ENCODE measurements at places on chromosomes 5 and 9.

DNA sequence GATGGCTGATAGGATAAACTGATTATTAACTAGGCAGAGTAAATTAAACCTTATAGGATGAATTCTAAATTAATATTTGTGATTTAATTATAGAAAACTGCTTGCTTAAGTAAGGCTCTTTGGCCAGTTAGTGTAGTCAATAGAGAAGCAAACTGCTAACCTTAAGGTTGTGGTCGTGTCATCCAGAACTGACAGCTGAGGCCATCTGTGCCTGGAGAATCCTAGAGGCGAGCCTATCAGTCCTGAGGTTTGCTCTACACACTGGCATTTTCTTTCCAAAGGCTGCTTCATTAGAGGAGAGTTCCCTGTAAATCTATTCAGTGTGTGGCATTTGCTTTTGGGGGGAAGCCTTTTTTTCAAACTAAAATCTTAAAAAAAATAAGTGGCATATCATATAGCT, 169.2 kb downstream of the MEF2C start:
- DNase-seq: no peak

GRCh38 chr5:179190851-179191505, 130.8 kb downstream of the ZNF354C start:
- DNase-seq: no peak

- no peak for DNase-seq
Measured at GRCh38 chr5:172276214-172276613, 7.3 kb downstream of the UBTD2 start.

DNA sequence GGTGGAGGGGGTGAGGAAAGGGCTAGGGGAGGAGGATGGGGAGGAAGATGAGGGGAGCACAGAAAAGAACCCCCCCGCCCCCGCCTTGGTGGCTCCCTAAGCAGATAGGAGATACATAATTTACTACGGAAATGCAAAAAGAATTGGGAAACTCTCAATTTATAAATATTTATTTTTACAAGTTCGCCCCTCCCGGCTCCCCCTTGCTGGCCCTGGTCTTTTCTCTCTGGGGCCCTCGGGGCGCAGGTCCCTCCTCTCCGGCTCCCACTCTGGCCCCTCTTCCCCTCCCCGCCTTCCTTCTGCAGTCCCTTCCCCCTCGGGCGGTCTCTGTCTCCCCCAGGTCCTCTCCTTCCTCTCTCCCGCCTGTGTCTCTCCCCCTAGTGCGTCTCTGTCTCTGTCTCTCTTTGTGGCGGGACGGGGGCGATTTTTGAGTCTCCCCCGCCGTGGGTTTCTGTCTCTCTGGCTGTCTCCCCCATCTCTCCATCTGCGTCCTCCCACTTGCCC, 173.6 kb upstream of the IER5L start:
- no peak for DNase-seq

- no peak for DNase-seq
Measured at GRCh38 chr5:146078566-146078965, 26.8 kb downstream of the PLAC8L1 start.

- DNase-seq: no peak
Measured at GRCh38 chr9:77582525-77582924, 65.6 kb downstream of the GNA14 start.

DNA sequence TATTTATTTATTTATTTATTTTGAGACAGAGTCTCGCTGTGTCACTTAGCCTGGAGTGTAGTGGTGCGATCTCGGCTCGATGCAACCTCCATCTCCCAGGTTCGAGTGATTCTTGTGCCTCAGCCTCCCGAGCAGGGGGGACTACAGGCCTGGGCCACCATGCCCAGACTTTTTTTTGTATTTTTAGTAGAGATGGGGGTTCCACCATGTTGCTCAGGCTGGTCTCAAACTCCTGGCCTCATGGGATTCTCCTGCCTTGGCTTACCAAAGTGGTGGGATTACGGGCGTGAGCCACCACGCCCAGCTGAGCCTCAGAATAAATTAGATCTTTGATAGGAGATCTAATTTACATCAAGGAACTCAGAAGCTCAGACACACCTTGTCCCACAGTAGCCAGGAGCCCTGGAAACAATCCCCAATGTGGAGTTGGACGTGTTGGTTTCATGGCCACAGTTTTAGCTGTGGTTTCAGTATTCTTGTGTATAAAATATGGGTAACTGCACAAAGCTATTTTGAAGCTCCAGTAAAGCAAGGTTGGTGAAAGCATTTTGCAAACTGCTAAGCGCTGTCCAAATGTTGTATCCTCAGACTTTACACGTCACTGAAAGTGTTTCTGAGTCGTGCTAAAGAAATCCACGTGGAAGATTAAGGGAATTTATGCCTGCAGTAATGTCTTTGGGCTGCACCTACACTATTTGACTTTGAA, 3.0 kb upstream of the HNRNPAB start:
- no peak for DNase-seq
